ENCODE measurements at places on chromosomes 11 and 22. TPM values are rescaled to one million over a fixed set of nuclear protein-coding genes. Genes with fewer than 3 reads are reported as not detected.

DNA sequence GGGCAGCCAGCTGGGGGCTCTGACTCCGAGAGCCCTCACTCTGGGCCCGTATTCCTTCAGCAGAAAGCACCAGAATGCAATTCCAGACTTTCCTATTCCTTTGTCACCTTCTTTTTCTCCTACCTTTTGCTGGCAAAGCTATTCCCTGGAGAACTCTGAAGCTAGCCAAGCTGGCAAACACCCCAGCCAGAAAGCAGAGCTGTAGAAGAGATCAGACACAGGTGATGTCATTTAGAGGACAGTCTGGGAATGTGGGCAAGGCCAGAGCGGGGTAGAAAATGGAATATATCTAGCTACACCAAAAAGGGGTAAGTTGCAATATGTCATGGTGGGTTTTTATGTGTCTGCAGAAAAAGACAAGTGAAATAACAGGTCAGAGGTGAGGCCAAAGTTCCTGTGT, 205.1 kb downstream of the NXPE2 start:
- no peak for DNase-seq

GRCh38 chr11:128906185-128907050, 15.3 kb downstream of the KCNJ5 start:
- DNase-seq = no peak

CTSF gene
- polyA plus RNA-seq = 99.0 TPM

IFITM1 gene
- polyA plus RNA-seq = 38.1 TPM

DNA sequence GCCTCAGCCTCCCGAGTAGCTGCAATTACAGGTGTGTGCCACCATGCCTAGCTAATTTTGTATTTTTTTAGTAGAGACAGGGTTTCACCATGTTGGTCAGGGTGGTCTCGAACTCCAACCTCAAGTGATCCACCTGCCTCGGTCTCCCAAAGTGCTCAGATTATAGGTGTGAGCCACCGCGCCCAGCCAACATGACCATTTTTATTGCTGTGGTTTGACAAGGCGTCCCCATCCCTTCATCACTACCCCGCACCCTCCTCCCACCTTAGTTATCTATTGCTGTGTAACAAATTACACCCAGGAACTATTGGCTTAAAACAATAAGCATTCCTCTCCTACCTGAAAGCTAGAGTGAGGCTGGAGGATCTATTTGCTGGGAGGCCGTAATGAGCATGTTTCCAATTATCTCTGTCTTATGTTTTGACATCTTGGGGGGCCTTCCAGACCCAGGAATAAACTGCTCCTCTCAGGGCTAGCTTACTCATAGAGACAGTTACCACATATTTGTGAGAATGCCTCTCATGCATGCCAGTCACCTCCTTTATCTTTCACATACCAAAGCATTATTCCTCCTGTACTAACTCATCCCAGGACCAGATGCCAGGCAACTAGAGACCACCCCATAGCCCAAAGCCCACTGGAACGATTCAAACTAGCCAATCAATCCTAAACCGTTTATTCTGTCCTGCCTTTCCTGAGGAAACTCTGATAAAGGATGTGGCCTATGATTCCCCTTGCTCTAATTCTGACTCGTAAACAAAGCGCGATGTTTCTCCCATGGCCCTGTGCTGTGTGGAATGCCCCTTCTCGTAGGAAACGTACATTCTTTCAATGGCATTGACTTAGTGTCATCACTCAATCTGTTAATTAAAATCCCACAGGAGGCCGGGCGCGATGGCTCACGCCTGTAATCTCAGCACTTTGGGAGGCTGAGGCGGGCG, 19.4 kb downstream of the SNU13 start:
- no peak for DNase-seq

- no peak for DNase-seq
These were observed 38.6 kb downstream of the PACSIN2 start for GRCh38 chr22:42976217-42976933.

GRCh38 chr11:124586238-124586860, 16.6 kb downstream of the OR8A1 start:
- DNase-seq = peak; percentile 56

EMID1 gene
- 67.6 TPM for polyA plus RNA-seq

DNA sequence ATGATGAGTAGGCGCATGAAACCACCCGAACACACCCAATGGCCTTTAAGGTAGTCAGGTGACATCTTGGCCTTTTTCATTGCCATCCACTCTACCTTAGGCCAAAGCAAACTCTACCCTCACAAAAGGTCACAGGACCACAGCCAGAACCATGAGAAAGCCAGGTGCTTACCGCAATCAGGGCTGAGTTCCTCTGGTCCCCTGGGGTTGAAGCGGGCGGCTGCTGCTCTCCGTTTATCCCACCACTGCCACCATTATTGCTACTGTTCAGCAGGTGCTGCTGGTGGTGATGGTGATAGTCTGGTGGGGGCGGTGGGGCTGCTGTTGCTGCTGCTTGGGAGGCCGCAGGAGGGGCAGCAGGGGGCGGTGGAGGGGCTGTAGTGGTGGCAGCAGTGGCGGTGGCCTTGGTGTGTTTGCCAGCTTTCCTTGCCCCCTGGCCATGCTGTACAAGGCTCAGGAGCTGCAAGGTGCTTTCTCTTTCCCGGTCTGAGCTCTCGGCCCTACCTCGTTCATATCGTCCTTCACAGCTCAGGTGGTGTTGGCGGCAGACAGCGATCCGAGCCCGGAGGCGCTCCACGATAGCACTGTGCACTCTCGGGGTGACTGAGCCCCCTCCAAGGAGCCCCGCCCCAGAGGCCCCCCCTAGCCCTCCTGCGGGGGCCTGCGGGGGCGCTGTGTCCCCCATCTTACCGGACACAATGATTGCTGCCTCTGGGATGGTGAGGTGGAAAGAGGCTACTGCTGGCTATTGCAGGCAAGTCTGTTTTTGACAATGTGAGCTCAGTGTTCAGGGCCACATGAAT, 1.6 kb downstream of the MAML2 start:
- DNase-seq = no peak

TRIM77 gene
- not detected for polyA plus RNA-seq

THRSP gene
- polyA plus RNA-seq = 0.23 TPM

NECTIN1 gene
- 41.0 TPM for polyA plus RNA-seq

OR5P2 gene
- polyA plus RNA-seq = 0.13 TPM

GSTP1 gene
- 672 TPM for polyA plus RNA-seq

GRCh38 chr11:102883141-102883540, 8.4 kb upstream of the MMP12 start:
- DNase-seq = no peak

PPP6R2 gene
- polyA plus RNA-seq = 43.0 TPM

GRCh38 chr11:8036002-8036802, 44.8 kb upstream of the TUB start:
- no peak for DNase-seq

DNA sequence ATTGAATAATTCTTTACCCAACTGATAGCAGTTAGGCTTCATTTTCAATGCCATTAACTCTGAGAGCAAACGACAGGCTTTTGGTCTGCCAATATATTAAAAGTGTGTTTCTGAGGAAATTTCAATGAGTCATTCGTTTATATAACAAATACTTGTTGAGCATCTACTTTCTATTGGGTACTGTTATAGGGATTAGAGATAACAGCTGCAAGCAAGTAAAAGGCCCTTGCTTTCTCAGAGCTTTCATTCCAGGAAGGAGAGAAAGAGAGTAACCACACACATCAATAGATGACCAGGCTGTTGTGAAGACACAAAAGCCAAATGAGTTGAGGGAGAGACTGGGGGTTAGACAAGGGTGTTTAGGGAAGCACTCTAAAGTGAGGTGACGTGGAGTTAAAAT, 35.7 kb downstream of the CD44 start:
- no peak for DNase-seq

DNA sequence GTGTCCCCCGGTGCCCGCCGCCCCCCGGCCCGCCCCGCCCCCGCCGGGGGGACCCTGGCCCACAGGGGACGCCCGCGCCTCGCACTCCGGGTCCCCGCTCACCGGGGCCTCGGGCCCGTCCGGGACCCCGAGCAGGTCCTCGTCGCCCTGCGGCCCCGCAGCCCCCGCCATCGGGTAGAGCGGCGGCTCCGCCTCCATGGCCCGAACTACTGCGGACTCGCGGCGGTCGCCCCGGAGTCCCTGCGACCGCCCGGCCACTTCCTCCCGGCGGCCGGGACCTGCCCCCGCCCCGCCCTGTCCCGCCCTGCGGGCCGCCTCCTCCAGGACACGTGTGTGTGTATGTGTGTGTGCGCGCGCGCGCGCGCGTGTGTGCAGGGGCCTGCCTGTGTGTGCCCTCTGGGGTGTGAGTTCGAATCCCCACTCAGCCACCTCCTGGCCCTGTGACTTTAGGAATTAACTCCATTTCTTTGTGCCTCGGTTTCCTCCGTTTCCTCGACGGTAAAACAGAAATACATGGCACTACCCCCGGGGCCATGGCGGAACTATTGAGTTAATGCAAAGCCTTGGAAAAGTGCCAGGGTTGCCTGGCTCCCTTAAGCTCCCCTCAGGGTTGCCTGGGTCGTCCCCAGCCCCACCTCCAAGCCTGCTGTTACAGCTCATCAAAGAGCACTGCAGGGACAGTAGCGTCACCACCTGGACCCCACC, at the start of gene UNC93B1:
Gene UNC93B1, minus strand, starts transcription at position 252 of the 705 bp plus-strand sequence. Its CDS starts 54 bp downstream, at position 198.
- peak; percentile 68 for DNase-seq

DNA sequence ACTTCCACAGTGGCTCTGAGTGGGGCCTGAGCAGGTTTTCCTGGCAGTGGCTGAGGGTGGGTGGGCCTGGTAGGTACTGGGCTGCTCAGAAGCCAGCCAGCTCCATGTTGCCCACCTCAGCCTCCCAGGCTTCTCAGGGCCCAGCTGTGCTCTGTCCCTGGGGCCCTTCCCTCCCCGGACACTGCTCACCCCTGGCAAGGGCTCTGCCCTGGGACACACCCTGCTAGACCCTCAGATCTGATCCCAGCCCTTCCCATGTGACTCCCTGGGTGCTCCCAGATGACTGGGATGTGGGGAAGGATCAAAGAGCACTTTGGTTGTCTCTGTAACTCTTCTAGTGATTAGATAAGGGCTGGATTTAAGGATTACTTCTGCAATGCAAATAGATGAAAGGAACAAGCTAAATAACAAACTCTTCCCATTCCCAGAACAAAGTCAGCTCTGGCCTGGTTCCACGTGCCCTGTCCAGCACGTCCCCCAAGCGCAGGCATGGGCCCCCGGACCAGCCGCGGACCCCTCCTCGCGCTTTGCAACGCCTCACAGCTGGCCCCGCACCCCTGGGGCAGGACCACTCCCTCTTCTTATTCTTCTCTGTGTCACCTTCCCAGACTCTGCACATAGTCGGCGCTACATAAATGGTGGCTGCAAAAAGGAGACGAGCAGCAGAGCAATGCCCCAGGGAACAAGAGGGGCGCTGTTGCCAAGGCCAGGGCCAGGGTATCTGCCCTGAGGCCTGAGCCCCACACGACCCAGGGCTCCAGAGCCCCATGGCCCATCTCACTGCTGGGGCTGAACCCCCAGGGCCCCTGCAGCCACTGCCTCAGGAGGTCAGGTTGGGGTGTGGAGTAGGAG, 5.7 kb upstream of the KRTAP5-6 start:
- DNase-seq = no peak

OR10D3 gene
- polyA plus RNA-seq = not detected

DNA sequence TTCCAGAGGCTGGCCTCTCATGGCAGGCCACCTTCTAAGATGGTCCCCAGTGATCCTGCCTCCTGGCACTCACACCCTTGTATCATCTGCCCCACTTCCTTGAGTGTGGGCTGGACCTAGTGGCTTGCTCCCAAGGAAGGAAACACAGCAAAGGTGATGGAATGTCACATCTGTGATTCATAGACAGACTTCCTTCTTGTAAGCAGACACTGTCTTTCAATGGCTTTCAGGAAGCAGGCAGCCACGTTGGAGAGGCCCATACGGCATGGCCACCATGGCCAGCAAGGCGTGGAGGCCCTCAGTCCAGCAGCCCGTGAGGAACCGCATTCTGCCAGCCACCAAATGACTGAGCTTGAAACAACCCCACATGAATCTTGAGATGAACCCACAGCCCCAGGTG, 11.3 kb downstream of the LMO1 start:
- no peak for DNase-seq

CTNND1 gene
- polyA plus RNA-seq = 239 TPM

Data from left kidney (tissue), 8 donors.